ENCODE measurements at places on chromosomes 3 and 15.

- DNase-seq = peak; percentile 15
Measured at GRCh38 chr3:147361454-147362420, 44.6 kb downstream of the ZIC4 start.

DNA sequence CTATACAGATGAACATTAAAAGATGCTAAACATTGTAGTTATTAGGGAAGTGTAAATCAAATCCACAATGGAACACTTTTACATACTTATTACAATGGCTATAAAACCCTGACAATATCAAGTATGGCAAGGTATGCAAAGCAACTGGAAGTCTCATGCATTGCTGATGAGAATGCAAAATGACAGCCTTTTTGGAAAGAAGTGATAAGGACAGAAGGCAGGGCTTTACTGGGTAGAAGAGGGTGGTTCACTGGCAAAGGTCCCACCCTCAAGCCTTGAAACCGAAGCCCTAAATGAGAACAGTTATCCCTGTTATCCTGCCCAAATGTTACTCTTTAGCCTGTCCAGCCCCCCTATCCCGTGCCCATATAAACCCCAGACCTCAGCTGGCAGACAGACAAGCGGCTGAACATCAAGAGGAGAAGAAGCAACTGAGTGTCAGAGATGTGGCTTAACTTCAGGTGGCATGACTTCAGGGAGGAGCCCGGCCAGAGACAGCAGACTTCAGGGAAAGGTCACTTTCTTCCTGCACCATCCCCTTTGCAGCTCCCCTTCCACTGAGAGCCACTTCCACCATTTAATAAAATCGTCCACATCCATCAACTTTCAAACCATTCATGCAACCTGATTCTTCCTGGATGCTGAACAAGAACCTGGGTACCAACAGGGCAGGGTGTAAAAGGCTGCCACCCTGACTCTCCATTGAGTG is 732 bp upstream of the GCSAM start:
- no peak for DNase-seq

DNA sequence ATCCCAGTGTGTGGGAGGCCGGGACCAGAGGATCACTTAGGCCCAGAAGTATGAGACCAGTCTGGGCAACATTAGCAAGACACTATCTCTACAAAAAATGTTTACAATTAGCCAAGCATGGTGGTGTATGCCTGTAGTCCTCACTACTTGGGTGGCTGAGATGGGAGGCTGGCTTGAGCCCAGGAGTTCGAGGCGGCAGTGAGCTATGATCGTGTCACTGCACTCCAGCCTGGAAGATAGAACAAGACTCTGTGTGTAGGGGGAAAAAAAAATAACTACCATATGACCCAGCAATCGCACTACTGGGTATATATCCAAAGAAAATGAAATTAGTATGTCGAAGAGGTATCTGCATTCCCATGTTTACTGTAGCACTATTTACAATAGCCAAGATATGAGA is 22.6 kb downstream of the RYK start:
- DNase-seq = no peak

GRCh38 chr3:9351709-9352126 is 11.1 kb upstream of the THUMPD3 start:
- no peak for DNase-seq

- no peak for DNase-seq
Measured at GRCh38 chr3:128390867-128391266, 75.8 kb downstream of the DNAJB8 start.

GRCh38 chr3:62100282-62100989 is 272.9 kb downstream of the FEZF2 start:
- no peak for DNase-seq

DNA sequence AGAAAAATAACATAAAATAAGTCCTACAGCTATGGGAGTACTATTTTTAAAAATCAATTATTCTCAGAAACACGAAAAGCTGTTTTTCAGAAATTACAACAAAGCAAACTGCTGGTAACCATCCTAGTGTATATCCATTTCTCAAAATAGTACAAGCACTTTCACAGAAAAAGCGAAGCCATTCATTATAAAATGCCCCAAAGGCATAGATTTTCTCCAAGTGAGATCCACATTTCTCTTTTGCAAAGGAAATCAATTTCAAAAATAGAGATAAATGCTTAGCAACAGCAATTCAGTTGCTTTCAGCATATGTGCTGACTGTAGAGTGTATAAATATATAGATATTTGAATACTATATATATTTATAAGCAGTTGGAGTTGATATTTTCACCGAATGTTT is 1266.3 kb downstream of the SI start:
- no peak for DNase-seq

GRCh38 chr3:10011631-10012030 is 14.6 kb upstream of the FANCD2 start:
- DNase-seq = no peak

GRCh38 chr3:60771766-60772165 is 479.5 kb downstream of the FHIT start:
- DNase-seq = no peak

- no peak for DNase-seq
Measured at GRCh38 chr15:87680208-87680607, 576.3 kb downstream of the NTRK3 start.

DNA sequence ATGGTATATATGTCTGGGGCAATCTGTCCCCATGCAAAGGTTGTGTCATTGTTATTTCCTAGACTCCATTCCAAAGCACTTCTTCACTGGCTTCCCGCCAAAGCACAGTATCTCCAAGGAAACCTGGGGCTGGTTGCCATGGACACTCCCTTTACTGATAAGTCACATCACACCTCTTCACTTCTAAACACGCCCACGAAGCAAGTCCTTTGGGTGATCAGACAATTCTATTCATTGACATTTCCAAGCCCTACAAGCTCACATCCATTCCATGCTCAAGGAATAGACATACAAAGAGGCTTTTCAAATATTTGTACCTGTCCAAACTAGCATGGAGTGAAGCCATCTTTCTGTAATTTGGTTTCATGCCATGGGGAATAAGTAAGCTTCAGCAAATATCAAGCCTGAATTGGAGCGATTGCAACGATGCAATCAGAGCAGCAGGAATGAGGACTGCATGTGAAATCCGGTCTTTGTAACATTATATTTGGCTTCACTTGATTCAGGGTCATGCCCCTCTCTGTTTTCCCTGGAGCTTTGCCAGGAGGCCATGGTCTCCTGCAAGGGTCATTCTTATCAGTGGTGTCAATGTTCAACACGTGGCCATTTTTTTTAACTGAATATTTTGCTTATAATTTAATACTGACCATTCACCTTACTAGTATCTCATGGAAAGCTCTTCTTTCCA is 201.6 kb upstream of the TMC3 start:
- no peak for DNase-seq

DNA sequence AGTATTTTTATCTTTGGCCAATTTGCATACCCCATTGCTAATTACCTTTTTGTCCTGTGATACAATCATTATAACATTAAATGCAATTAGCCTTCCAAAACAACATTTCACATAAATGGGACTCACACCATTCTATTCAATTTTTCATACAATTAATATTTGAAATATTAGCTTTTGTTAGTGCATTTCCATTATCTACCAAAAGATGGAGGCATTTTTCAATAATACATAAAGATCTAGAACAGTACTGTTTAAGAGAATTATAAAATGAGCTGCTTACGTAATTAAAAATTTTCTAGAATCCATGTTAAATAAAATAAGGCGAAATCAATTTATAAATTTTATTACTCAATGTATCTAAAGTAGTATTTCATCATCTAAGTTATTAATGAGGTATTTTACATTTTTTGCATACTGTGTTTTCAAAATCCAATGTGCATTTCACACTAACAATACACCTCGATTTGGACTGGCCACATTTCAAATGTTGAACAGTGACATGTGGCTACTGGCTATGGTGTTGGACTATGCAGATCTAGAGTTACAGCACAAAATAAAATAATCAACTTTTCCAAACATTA is 74.3 kb downstream of the TJP1 start:
- no peak for DNase-seq

- DNase-seq = no peak
Measured at GRCh38 chr3:98325055-98325454, 28.6 kb upstream of the OR5K4 start.

- no peak for DNase-seq
Measured at GRCh38 chr3:185717121-185717520, 107.7 kb downstream of the IGF2BP2 start.

GRCh38 chr15:57567891-57568290 is 23.8 kb upstream of the MYZAP start:
- DNase-seq = no peak

DNA sequence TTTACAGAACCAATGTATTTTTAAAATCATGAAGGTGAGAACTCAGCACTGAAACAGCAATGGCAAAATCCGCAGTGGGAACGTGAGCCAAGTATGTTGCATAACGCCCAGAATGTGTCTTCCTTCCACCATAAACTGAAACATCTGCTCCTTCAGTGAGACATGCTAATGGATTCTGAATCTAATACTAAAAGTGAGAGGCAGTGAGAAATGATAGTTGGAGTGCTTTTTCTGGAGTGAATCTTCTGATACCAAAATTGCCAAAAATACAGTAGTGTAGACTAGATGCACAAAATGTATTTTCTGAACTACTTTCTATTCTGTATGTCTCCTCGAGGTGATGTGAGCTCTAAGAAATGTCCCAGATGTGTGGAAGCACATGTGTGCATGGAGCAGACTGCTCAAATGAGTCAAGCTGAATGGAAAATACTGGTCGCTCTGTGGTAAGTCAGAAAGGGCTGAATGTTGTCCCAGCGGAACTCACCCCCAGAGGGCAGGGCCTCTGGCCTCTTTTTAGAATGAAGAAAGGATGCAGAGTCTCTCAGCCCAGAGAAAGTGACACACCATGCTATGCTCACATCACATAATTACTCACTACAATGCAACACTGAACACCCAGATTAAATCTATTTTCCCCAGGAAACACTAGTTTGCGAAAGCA is 73.0 kb downstream of the ATP10A start:
- peak; percentile 39 for DNase-seq

DNA sequence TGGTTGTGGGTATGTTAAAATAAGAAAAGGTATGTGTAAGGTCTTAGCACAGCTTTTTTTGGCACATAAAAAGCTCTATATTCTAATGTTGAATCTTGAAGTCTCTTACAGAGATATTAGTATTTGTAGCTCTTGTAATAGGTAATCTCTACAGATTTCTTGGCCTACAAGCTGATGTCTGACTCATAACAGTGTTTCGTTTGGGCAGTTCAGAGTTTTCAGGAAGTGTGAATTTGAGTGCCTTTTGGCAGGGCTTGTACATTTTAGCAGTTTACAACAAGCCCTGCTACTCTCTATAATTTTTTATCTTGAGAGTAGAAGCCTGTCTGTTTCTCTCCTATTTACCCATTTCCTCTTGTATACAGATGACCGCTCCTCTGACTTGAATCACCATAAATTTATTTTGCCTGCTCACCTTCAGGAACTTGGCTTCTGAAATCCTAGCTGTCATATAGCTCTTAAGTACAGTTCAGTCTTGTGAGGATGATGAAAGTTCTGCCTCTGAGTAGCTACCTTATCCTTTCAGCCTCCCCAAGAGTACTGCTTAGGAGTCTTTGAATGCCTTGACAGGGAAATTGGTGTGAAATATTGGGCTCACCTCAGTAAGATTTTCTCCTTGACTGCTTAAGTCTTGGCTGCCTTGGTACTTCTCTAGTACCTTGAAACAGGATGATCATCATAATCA is 419.9 kb upstream of the RARB start:
- DNase-seq = no peak

- DNase-seq = no peak
Measured at GRCh38 chr3:175951047-175951694, 1092.0 kb downstream of the NAALADL2 start.

DNA sequence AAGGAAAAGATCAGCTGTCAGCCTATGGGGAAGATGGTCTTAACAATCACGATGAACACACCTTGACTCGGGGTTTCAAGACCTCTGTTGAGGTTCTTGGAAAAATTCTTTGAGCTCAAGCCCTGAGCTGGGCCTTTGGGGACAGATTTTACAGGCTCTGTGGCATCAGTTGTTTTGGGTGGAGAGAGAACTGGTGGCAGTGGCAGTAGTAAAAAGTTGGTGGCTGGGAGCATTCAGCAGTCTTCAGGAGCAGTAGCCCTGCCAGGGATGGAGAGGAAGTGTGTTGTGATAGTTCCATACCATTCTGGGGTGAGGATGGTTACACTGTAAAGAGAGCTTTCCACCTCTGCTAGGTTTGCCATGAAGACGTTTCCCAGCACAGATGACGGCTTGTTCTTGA is 4.9 kb upstream of the KY start:
- DNase-seq = no peak

DNA sequence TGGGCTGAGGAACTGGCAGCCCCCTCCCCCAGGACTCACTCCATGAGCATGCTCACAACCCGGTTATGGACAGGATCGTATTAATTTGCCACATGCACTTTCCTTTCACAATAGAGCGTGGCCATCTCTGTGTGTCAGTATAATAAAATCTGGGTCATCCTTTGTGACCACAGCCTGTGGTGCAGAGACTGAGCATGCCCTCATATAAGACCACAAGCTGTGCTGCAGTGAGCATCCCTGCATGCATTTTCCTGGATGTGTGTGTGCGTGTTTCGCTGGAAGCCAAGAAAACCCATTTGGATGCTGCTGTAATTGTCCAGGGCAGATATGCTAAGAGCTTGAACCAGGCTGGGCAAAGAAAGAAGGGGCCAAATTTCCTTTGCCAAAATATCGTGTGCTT is 39.7 kb downstream of the CYP11A1 start:
- no peak for DNase-seq

DNA sequence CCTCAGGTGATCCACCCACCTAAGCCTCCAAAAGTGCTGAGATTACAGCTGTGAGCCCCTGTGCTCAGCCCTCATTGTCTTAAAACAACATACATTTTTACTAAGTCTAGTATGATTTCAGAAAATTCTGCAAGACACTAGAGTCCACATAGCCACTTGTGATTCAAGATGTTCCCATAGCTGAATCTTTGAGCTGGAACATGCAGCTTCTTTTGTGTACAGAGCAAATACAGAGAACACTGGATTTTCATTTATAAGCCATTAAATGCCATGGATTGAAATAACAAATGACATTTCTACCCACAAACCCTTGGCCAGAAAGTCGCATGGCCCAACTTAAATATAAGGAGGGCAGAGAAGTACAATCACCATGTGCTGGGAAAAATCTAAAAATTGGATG is 1489.2 kb upstream of the GBE1 start:
- DNase-seq = no peak

GRCh38 chr15:45799508-45799907 is 164.7 kb downstream of the SQOR start:
- DNase-seq = no peak

GRCh38 chr3:46228260-46229242 is 13.7 kb upstream of the CCR3 start:
- DNase-seq = no peak

DNA sequence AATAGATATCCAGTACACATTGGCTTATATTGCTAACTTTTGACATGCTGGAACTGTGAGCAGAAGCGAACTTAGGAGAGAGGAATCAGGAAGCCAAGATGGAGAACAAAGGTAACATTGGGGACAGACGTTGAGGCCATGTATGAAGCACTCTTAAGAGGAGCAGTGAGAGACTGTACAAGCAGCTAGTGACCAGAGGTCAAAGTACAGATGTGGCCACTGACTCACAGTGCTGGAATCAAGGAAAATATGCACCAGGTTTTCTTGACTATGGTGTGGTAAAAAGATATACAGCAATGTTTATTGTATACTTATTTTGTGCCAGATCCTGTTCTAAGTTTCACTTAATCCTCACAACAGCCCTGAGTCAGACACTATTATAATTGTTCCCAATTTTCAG is 2.0 kb upstream of the IL20RB start:
- DNase-seq = no peak

All from stimulated activated CD4-positive, alpha-beta T cell treated with anti-CD3 and anti-CD28 coated beads, TNF-alpha, amount 100 ng/mL, for 48 hours (primary cell).